ENCODE measurements at places on chromosomes 2 and 18.
A peak's percentile ranks its signal among the peaks of the same experiment; 100 is the strongest.

DNA sequence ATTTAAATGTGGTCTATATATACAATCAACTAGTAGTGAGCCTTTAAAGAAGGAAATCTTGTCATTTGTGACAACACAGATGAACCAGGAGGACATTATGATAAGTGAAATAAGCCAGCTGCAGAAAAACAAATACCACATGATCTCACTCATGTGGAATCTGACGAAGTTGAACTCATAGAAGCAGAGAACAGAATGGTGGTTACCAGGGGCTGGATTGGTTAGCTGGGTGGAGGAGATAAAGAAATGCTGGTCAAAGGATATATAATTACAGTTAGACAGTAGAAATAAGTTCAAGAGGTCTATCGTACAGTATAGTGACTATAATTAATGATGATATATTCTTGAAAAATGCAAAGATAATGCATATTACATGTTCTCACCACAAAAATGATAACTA, 267.9 kb downstream of the FBXO15 start:
- DNase-seq = peak; percentile 55

- no peak for DNase-seq
These were observed 91.8 kb downstream of the DGKD start for GRCh38 chr2:233446121-233446520.

GRCh38 chr2:45699032-45699658, 47.7 kb downstream of the PRKCE start:
- peak; percentile 45 for DNase-seq

- no peak for DNase-seq
These were observed 190.0 kb downstream of the EN1 start for GRCh38 chr2:118657466-118657865.

DNA sequence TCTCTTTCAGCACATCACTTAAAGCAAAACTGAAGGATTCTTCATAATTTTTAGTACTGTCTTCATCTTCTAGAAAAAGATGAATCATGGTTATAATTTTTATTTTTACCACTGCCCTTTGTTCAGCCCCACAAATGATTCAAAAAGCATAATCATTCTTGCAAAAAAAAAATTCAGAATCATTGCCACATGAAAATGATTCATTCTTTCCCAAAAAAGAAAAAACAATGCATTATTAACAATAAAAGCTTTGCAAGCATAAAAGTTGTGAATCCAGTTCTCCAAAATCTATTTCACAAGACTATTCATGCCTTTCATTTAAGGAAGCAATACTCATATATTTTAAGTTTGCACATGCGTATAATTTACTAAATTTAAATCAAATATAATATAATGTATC, 204.8 kb downstream of the RBM43 start:
- DNase-seq = no peak

DNA sequence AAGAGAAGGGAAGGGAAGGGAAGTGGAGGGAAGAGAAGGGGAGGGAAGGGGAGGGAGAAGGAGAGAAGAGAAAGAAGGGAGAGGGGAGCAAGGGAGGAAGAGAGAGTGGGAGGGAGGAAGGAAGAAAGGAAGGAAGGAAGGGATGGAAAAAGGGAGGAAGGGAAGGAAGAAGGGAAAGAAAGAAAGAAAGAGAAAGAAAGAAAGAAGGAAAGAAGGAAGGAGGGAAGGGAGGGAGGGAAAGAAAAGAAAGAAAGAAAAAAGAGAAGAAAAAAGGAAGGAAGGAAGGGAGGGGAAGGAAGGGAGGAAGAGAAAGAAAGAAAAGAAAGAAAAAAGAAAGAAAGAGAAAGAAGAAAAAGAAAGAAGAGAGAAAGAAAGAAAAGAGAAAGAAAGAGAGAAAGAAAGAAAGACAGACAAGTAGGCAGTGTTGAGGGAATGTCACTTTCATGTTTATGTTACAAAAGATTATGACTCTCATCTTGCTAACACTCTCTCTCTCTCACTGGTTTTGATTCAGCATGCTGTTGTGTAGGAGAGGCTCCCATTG, 58.0 kb upstream of the ZNF804A start:
- DNase-seq = no peak

GRCh38 chr2:117940436-117940835, 73.4 kb downstream of the CCDC93 start:
- DNase-seq = no peak

DNA sequence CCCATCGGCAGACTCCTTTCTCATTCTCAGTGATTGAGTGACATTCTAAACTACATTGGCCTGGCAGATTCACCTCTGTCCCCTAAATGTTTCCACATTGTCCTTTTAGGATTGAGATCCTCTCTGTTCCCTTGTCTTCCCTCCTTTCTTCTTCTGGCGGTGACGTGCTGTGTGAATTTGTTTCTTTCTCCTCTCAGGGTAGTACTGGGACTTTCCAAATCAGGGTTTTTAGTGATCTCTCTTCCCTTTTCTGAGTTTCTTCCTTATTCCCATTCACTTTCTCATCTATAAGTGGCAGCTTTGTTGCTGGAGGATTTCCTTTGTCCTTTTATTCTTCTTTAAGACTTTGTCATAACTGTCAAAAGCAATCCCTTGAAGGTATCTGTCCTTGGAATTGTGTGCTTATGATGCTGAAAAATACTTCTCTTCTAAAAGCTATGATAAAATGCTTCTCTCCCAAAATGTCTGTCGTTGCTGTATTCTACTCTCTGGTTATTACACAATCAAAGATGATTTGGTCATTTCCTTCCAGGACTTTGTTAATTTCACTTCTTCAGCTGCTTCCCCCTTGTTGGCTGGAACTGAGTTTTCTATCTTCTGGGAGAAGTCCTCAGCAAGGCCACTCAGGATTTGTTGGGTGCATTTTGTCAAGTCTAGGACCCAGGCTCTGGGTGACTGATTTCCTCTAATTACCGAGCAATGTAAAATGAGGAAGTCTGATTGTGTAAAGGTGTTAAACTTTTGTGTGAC, 4.9 kb upstream of the IL1B start:
- no peak for DNase-seq

DNA sequence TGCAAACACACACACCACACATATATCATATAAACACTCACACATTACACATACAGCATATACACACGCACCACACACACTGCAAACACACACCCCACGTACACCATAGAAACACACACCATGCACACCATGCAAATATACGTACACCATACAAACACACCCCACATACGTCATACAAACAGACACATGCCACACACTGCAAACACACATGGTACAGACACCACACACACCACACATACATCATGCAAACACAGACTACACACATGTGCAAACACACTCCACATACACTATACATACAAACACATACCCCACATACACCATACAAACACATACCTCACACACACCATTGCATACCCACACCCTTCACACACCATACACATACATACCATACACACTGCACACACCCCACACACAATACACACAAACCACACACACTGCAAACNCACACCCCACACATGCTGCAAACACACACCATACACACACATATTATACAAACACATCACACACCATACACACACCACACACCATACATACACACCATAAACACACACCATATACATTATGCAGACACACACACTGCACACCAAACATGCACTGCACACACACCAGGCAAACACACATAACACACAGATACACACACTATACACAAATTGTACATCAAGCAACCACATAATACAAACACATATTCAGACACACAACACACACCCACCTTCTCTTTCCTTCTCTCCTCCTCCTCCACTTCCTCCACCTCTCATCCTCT, 120.4 kb downstream of the SEPTIN10 start:
- DNase-seq = no peak

DNA sequence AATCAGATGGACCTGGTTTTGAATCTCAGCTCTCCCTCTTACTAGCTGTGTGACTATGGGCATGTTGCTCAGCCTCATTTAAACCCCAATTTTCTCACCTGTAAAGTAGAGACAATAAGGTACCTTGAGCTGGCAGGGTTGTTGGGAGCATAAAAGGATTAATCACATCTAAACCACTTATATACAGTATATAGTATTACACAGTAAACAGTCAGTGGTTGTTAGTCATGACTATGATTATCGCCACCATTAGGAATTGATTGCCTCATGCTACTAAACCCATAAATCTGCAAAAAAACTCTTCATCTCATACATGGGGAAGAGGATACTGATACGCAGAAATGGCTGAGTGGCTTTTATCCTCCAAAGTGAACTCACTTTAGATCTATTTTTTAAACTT, 65.8 kb downstream of the INO80D start:
- no peak for DNase-seq

- no peak for DNase-seq
These were observed 27.7 kb downstream of the FHL2 start for GRCh38 chr2:105371156-105371555.

DNA sequence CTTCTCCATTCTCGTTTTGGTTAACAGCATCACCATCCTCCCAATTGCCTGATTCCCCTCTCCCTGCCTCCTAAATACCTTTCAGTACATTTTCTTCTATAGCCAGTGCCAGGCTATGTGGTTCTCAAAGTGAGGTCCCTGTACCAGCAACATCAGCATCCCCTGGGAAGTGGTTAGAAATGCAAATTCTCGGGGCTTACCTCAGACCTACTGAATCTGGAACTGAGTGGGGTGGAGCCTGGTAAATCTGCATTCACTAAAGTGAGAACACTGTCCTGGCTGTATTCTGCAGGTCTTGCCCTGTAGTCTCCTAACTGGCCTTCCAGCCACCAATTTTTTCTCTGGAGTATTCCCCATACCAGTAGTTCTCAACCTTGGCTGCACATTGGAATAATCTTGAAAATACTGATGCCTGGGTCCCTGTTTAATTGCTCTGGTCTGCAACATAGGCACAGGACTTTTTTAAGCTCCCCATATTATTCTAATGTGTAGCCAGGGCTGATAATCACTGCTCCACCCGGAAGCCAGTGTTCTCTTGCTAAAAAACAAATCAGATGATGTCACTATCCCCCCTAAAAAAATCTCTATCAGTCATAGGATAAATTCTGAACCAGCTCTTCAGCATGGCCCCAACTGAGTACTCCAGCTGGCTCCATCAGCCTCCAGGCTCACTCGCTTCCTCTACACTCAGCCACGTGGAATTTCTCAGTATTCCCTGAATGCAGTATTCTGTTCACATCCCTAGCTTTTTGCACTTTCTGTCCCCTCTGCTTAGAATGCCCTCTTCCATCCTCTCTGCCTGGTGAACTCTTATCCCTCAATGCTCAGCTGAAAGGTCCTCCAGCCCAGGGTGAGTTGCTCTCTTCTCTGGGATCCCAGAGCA, 98.4 kb downstream of the CDK15 start:
- no peak for DNase-seq

DNA sequence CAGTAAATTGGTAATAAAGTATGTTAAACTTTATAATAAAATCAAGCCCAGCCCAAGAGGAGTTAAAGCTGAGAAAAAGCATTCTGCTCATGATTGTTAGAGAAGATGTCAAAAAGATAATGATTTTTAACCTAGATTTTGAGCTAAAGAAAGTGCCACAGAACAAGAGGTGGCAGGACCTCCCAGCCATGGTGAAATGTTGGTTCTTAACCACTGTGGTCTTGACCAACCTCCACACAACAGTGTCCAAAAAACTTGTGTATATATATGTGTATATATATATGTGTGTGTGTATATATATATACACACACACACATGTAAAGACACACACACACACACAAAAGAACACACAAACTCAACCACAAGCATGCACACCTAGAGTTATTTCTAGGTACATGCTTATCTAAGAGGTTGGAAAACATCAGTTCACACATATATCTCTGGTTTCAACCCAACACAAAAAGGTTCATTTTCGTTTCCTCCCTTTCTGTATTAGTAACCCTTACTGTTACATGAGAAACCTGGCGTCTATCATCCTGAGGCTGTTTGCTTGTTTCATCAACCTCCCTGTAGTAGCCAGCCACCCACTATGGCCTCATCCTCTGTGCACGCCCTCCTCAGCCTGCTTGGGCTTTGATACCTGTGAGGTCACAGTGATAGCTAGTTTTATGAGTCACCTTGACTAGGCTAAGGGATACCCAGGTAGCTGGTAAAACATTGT, 631.8 kb upstream of the ID2 start:
- no peak for DNase-seq

DNA sequence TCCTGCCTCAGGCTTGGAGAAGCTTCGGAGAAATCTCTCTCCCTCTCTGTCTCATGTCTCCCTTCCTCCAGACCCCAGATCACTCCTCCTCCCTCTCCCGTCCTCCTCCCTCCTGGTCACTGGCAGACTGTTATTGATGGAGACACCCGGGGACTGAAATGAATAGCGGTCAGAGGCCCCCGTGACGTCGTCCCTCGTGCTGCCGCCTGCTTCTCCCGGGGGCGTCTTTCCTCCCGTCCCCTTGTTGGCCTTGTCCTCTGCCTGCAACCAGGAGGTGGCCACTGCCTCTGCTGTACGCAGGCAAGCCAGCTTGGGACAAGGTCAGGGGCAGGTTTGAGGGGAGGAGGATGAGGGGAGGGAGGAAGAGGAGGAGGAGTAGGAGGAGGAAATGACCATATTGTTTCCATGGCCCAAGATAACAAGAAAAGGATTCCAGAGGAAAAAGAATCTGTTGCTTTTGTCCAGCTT, 78.2 kb downstream of the CELF4 start:
- no peak for DNase-seq

GRCh38 chr2:169767243-169767888, 31.3 kb upstream of the SSB start:
- DNase-seq = no peak

DNA sequence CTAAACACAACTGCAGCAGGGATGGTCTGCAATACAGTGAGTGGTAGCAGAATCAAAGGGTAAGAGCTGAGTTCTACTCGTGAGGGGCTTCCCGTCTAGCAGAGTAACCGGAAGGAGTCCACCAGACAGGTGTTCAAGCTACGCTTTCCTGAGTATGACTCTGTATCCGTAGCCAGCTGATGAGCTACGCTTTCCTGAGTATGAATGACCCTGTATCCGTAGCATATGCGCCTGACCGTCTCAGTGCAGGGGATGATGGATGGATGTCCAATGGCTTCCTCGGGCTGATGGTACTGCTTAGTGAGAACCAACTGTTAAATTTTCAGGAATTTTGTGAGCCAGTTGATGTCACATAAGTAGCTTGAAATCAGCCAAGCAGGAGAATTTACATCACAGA, 244.1 kb upstream of the MYT1L start:
- DNase-seq = no peak

Data from non-pigmented ciliary epithelial cell (primary cell).